Cardiac fibroblast (primary cell): ENCODE measurements at places on chromosomes 16 and 17.

GRCh38 chr16:55502801-55503366 lies 6.0 kb upstream of the LPCAT2 start:
- DNase-seq: peak; percentile 98

DNA sequence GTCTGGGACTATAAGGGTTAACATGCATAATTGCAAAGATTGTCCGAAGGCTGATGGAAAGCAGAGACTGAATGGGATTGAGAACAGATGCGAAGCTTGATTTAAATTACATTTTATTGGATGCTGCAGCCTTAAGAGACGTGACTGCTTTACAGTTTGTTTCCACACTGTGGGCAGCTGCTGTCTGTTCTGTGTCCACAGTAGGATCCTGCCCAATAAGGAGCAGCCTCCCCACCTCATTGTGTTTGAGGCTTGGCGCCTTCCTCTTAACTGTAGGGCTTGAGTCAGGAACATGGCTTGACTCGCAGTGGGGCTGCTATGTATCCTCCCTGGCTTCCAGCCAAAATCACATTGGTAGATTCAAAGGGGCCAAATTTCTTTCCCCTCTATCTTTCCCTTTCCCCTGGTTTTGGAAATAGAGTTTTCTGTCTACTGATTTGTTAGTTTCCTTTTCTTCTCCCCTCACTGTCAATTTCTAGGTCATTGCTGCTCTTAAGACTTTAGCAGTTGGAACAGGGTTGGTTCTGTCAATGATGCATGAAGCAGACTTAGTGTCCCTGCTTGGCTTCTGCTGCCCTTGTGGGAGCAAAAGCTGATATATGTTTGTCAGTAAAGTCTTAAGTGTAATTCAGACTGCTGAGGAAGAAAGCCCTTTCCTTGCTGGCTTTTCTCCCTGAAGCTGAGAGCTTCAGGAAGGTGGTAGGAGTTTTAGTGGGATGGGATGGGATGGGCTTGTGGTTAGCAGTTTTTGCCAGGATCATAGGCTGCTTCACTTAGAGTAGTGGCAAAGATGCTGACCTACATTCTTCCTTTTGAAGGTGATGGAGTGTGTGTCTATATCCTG lies 5.0 kb upstream of the RARA start:
- DNase-seq: peak; percentile 80

- DNase-seq: no peak
These were observed 539 bp downstream of the IFT20 start for GRCh38 chr17:28334666-28335200.

DNA sequence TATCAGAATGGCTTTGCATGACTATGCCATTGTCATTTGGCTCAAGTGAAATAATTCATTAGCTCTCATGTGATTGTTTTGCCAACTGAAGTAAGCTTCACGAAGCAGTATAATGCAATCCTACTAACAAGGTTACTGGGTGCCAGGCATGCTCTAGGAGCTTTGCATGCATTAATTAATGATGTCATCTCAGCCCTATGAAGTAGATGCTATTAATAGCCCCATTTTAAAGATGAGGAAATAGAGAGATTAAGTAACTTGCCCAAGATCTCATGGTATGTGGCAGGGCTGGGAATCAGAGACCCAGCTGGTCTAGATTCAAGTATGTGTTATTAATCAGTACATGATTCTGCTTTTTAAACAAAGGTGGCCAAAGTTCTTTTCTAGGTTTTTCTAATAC lies 14.1 kb downstream of the KRT39 start:
- peak; percentile 34 for DNase-seq

- DNase-seq: no peak
These were observed 4.3 kb downstream of the LLGL1 start for GRCh38 chr17:18229771-18230170.

DNA sequence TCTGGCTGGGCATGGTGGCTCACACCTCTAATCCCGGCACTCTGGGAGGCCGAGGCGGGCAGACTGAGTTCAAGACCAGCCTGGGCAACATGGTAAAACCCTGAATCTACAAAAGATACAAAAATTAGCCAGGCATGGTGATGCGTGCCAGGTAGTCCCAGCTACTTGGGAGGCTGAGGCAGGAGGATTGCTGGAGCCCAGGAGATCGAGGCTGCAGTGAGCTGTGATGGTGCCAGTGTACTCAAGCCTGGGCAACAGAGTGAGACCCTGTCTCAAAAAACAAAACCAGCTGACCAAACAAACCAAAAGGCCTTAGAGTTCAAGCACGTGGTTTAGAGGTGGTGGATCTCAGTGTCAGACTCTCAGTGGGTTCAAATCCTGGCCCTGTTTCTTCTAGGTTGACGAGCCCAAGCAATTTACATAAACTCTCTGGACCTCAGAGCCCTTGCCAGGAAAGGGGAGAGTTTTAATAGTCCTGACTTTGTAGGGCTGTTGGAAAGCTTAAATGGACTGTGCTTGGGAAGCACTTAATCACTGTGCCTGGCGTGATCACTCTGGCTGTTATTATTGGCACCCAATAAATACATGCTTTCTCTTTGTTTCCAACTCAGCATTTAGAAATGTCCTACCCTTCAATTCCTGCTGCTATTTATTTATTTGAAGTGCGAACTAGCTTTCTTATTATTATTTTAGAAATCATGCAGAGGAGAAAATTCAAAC lies 44.7 kb downstream of the ABCC1 start:
- peak; percentile 80 for DNase-seq

DNA sequence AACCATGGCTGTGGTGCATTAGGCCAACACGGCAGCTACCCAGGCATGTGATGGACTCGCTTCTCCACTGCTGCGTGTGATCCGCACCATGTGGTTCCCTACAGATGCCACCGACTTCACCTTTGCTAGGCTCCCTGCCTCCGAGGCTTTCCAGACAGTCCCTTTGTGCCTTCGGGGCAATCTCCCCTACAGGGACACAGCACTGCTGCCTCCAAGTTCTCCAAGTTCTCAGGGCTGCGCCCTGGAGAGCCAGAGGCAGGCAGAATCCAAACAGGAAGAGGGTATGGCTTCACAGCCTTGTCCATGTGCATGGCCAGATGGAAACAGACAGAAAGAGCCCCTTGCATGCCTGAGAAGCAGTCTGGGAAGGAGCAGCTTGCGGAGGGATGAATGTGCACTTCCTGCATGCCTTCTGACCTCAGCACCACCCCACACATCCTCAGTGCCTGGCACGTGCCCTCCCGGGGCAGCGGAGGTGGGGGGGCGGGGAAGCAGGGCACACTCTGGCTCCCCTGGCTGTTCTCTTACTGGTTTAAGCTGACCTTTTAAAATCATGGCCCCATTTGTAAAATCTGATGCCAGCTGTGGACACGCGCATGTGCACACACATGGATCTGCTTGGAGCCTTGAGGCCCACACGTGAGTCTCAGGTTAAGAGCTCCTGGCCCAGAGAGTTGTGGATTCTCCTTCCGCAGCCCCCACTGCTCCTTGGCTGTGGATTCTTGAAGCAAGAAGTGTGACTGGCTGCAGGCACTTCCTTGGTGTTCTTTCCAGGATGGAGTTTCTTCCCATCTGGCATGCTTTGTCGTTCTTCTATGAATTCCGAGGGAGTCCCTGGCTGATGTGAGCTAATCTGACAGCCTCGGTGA lies 55.3 kb upstream of the MTSS2 start:
- DNase-seq: peak; percentile 63

DNA sequence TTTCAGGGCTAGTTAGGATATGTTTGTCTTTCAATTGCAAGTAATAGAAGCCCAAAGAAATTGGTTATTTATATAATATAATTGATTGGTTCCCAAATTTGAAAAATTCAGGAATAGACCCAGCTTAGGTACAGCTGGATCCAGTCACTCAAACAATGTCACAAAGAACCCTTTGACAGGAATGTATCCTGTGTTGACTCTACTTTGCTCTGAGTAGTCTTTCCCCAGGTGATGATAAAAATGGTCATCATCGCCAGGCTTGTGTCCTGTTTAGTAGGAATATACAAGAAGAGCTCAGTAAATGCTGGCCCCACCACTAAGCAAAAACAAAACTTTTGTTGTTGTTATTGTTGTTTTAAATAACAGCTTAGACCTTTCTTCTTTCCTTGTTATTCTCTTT lies 35.0 kb downstream of the MAPT start:
- no peak for DNase-seq

GRCh38 chr16:77169650-77170236 lies 21.2 kb upstream of the MON1B start:
- peak; percentile 44 for DNase-seq

DNA sequence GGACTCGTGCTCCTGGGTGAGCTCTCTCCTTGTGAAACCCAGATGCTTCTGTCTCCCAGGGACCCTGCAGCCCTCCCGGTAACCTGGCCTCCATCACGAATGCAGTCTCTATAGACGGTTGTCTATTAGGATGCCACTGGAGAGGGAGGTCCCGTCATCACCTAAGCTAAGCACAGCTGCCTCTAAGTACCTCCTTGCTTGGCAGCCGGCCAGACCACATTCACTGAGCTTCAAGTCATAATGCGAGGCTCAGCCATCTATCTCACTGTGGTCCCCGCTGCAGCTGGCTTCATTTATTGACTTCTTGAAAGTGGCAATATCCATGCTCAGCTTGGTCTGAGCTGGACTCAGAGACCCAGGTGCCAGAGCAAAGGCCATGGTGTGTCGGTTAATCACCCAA lies 74.5 kb upstream of the HSBP1 start:
- peak; percentile 2 for DNase-seq

- DNase-seq: no peak
These were observed 29.3 kb downstream of the CFAP20 start for GRCh38 chr16:58099956-58100300.
